ENCODE measurements at places on chromosomes 13 and 19.

- DNase-seq = peak; percentile 84
Observed at GRCh38 chr19:48398375-48399235, 5.1 kb downstream of the GRIN2D start.

GRCh38 chr19:31223740-31224534, 125.3 kb downstream of the TSHZ3 start:
- no peak for DNase-seq

DNA sequence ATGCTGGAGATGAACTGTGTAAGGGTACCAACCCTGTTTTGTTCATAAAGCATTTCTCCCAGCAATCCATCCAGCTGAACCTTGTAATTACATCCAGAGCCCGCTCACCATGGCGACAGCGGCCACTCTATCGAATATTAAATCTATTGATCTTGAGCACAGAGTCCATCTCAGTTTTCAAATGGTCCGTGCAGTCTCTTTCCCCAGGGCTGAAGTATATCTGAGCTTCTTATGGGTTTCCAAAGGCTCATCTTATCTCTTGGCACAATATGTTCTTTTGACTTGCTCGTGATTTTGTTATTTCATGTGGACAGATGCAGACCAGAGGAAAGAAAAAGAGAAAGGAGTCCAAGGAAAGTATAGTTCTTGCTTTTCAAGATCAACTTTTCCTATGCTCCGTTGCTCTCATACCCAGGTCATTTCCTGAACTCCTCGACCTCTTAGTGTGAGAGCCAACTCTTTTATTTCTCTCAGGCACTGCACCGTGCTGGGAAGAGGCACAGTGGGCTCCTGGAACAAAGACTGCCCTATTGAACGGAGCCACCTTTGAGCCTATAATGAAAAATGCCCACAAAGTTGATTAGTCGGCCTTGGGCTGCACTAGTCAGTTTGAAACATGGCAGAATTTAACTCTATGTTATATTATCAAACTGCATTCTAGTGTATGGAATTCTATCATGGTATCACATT, 66.7 kb downstream of the RFC3 start:
- no peak for DNase-seq

DNA sequence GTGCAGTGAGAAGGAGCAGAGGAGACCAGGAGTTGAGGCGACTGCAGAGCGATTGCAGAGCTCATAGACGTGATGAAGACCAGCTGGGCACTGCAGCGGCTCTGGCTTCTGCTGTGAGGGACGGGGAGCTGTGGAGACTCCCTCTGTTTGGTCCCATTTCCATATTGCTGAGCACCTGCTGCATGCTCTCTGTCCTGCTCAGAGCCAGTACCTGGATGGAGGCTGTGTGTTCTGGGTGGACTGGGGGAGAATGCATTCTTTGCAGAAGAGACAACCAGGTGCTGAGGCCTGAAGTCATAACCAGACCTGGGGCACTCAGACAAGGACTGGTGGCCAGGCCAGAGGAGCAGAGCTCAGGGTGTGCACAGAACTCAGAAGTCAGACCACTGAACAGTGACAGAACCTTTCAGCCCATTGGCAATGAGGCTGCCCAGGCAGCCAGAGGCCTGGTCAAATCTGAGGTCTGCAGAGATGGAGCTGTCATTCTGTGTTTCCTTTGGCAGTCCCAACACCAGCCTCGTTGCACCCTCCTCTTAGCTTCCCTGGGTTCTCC, 1.3 kb upstream of the A1BG start:
- no peak for DNase-seq

GRCh38 chr13:113671066-113672001, 4.3 kb downstream of the GRK1 start:
- DNase-seq = no peak

GRCh38 chr19:44948237-44948636, 2.4 kb downstream of the APOC2 start:
- no peak for DNase-seq

- DNase-seq = peak; percentile 66
Observed at GRCh38 chr19:7852851-7853769, 21.1 kb downstream of the PRR36 start.

GRCh38 chr19:10086591-10087192, 575 bp downstream of the SHFL start:
- no peak for DNase-seq

GRCh38 chr19:52600639-52601024, 30.5 kb downstream of the ZNF701 start:
- no peak for DNase-seq

- no peak for DNase-seq
Observed at GRCh38 chr13:102295316-102296048, 106.4 kb downstream of the FGF14 start.

- DNase-seq = peak; percentile 23
Observed at GRCh38 chr19:17075864-17076542, 426 bp downstream of the MYO9B start.

GRCh38 chr19:35363711-35364425, 5.6 kb downstream of the FFAR3 start:
- DNase-seq = no peak

GRCh38 chr19:19059018-19059836, 4.6 kb upstream of the SLC25A42 start:
- no peak for DNase-seq

DNA sequence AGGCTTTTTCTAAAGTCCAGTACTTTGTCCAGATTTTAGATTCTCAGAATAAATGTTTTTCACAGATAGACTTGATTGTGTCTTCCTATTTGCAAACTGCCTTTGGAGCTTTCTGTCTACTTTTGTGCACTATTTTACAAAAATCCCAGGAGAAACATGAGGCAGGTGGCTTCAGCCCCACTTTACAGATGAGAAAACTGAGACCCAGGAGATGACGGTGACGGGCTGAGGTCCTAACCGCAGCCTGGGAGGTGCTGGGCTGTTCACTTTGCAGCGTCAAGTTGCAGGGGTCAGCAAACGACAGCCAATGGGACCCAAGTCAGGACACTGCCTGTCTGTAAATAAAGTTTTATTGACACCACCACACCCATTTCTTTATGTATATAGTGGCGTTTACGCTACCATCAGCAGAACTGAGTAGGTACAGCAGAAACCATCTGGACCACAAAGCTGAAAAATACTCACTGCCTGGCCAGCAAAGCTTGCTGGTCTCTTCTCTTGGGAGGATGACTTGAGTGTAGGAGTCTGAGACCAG, 6.8 kb upstream of the KDM4B start:
- DNase-seq = no peak

- DNase-seq = no peak
Observed at GRCh38 chr19:54096617-54097106, 3.9 kb downstream of the OSCAR start.

GRCh38 chr13:105937451-105937850, 598.0 kb downstream of the EFNB2 start:
- DNase-seq = no peak

GRCh38 chr13:110272651-110273050, 34.3 kb downstream of the COL4A1 start:
- DNase-seq = no peak

GRCh38 chr19:33368074-33368864, 5.2 kb upstream of the CEBPG start:
- DNase-seq = no peak

DNA sequence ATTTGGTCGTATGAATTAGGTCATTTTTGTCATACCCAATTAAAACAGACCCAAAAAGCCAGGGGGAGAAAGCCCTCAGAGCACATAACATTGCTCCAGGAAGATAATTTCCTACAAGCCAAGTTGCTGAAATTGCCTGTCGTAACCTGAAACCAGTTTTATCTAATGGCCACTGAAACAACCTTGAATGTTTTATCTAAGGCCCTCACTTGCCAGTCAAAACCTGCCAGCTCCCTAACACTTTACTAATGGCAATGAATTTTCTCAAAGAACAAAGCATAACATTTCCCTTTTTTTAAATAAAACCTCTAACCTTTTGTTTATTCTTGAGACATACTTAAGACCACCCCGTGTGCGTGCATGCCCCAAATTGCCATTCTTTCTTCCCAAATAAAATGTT, 496.2 kb upstream of the KLHL1 start:
- DNase-seq = no peak

DNA sequence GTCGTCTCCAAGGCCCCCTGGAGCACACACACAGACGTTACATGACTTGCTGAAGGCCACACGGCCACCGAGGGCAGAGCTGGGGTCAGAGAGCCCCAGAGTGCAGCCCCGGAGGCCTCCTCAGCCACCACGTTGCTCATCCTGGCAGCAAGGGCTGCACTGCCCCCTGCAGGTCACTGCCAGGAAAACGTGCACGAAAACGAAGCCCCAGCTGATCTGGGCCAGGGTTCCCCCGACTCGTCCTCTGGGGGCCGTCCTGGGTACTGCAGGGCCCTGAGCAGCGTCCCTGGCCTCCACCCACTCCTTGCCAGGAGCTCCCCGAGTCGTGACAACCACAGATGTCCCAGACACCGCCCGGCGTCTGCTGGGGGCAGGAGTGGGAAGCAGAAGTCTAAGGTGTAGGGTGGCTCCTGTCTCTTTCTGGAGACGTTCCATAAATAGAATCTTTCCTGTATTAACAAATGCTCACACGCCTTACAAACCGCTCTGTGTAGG, 3.4 kb downstream of the TPGS1 start:
- DNase-seq = peak; percentile 95

DNA sequence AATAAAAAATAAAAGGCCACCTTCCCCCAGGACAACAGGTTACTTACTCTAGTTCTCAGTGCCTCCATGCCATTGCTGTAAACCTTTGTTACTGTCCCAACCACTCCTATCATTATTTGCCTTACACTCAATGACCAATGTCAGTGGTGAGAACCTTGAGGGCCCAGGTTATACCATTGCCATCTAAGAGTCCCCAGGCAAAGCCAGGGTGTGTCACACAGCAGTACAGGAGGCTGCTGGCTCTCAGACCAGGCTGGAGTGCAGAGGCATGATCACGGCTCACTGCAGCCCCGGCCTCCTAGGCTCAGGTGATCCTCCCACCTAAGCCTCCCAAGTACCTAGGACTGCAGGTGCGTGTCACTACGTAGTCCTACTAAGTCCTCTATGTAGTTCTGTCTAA, 6.1 kb downstream of the ELAVL1 start:
- DNase-seq = no peak

- DNase-seq = no peak
Observed at GRCh38 chr19:16052353-16052752, 23.9 kb upstream of the TPM4 start.

GRCh38 chr19:512547-513365, 5.5 kb downstream of the TPGS1 start:
- no peak for DNase-seq

GRCh38 chr13:104057861-104058260, 991.6 kb upstream of the SLC10A2 start:
- no peak for DNase-seq

DNA sequence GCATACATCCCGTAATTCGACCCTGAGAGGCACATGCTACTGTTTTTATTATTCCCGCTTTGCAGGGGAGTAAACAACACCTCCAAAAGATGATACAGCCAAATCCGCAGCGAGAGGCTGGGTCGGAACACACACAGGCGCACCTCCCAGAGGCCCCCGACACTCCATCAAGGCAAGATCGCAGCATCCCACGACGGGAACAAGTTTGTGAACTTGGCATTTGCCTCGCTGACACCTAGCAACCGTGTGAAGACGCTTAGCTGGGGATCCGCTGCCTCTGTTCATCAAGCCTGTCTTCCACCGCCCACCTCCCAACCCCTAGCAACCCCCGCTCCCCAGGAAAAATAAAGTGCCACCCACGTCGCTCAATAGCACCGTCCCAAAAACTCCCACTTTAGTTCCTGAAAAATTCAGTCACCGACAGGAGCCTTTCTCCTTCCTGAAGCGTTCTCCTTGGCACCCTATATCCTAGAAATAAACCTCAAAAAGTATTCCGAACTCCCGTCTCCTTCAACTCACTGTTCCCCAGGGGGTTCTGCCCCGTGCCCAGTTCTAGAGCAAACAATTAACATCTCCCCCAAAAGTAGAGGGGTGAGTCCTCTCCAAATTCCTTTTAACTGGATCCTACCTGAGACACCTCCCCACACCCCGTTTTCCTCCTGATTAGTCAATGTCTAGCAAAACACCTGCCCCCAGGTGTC, 1.7 kb downstream of the GNG7 start:
- no peak for DNase-seq

DNA sequence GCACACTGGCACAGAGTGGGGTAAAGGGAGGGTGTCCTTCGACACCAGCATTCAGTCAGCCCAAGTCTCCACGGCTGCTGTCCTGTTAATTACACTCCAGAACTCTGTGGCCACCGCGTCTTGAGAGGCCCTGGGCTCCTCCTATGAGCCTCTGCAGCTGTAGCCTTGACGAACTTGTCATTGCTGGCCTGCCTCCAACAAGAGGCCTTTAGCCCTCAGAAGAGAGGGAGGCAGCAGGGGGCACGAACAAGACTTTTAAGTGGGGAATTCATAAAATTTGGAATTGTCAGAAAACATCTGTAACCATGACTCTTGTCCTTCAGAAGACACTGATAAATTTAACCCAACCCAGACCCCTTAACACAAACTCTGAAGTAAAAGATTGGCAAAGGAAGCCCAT, 241.9 kb downstream of the UQCRFS1 start:
- DNase-seq = no peak

GRCh38 chr19:12202250-12202649, 39.4 kb downstream of the ZNF136 start:
- peak; percentile 30 for DNase-seq

GRCh38 chr13:99580500-99581268, 79.4 kb downstream of the TM9SF2 start:
- no peak for DNase-seq

DNA sequence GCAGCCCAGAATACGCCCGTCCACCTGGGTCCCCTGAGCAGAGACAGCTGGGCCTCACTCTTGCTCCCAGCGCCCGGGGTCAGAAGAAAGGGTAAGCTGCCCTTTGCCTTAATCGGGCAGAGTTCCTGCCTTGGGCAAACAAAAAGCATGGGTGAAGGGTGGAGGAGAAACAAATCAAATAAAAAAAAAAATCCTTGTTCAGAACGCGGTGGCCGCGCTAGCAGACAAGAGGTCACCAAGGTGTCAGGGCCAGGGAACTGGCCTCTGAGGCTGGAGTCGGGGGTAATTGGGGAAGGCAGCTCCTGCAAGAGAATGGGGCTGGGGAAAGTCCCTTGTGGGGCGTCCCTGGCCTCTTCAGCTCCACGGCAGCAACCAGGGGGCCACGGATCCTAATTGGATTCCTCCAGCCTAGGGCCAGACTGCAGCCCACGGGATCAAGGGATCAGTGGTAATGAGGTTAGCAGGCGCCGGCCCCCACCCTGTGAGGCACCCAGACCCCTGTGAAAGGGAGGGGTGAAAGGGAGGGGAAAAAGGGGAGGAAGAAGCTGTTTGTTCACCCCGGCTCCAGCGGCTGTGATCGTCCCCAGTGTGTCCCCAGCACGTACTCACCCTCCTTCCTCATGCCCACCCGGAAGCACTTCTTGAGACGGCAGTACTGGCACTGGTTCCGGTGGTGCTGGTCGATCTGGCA, 5.5 kb downstream of the NR2F6 start:
- DNase-seq = no peak

GRCh38 chr13:66896933-66897332, 333.2 kb downstream of the PCDH9 start:
- DNase-seq = no peak

GRCh38 chr19:20167020-20167644, at the start of gene ZNF486:
TSS of gene ZNF486 (plus strand) at chr19:20167214. CDS start at chr19:20167331, 117 bp downstream.
- peak; percentile 90 for DNase-seq

DNA sequence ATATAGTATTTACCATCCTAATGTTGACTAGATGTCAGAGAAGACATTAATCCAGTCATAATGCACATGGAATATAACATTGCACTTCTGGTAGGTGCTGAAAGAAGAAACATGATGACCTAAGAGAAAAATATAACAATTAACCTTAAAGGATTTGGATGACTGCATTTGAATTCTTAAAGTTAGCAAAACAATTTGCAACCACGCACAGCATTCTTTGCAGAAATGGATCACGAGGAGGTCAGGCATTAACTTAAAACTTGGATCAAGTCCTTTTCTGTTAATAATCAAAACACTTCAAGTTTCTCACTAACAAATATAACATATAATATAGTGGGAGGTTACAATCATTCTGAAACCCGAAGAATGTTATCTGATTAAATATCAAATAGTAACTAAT, 525.0 kb upstream of the SLITRK6 start:
- DNase-seq = no peak
